ENCODE measurements at places on chromosomes 3 and 15. TPM values are rescaled to one million over a fixed set of nuclear protein-coding genes. Genes with fewer than 3 reads are reported as not detected.

- no peak overlapping the region for H3K27ac ChIP-seq
- no peaks in the 10 kb centered on the region for H3K36me3 ChIP-seq
- no peaks in the 10 kb centered on the region for H3K27me3 ChIP-seq
- H3K4me3 ChIP-seq = no peak overlapping the region
Observed at GRCh38 chr3:147297761-147298350, 108.5 kb downstream of the ZIC4 start.

ITIH1 gene
- total RNA-seq = 0.33 TPM

GRCh38 chr3:42300013-42300412 lies 34.0 kb upstream of the CCK start:
- no peak overlapping the region for H3K4me3 ChIP-seq
- H3K4me1 ChIP-seq = peaks cover 8% of the 10 kb centered on the region
- H3K36me3 ChIP-seq = no peaks in the 10 kb centered on the region
- no peak overlapping the region for H3K27ac ChIP-seq

DNA sequence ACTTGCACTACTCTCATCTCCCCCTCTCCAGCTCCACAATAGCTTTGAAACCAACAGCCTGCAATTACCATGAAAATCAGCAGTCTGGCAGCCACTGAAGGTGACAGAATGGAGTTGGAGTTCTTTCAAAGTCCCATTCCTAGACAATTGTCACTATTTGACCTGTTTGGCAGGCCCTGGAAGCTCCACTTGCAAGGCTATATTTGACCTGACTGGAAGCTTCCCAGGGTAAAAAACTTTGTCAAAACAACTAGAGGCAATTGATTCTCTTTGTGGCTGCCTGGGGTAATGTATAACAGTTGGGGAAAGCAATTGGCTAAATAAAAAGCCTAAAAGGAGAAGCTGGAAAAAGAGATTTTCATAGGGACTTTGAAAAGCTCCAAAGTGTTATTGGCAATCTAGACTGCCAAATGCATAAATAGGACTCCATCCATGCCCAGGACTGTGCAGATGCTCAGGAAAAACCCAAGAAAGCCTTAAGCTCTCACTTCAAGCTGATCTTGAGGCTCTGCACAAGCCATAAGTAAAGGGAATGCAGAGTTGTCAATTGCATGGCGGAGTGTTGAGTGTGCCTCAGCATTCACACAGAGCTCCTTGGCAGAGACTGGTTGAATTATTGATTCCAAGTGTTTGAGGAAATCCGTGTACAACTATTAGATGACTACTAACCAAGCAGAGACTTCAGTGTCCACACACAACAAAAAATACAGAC lies 18.3 kb downstream of the GREM1 start:
- H3K27me3 ChIP-seq = peaks cover 4% of the 10 kb centered on the region
- H3K36me3 ChIP-seq = no peaks in the 10 kb centered on the region
- no peaks in the 10 kb centered on the region for H3K4me1 ChIP-seq
- no peak for DNase-seq

FAM43A gene
- total RNA-seq = 4.2 TPM

GRCh38 chr3:154775821-154776548 lies 304.1 kb upstream of the MME start:
- H3K4me1 ChIP-seq = no peaks in the 10 kb centered on the region
- H3K27me3 ChIP-seq = no peaks in the 10 kb centered on the region
- no peaks in the 10 kb centered on the region for H3K36me3 ChIP-seq
- no peak overlapping the region for H3K4me3 ChIP-seq
- DNase-seq = no peak

GP5 gene
- total RNA-seq = not detected
